CD4-positive, alpha-beta T cell treated with Interleukin-4 for 1 hour (primary cell): ENCODE measurements at places on chromosomes 16 and 17.

DNA sequence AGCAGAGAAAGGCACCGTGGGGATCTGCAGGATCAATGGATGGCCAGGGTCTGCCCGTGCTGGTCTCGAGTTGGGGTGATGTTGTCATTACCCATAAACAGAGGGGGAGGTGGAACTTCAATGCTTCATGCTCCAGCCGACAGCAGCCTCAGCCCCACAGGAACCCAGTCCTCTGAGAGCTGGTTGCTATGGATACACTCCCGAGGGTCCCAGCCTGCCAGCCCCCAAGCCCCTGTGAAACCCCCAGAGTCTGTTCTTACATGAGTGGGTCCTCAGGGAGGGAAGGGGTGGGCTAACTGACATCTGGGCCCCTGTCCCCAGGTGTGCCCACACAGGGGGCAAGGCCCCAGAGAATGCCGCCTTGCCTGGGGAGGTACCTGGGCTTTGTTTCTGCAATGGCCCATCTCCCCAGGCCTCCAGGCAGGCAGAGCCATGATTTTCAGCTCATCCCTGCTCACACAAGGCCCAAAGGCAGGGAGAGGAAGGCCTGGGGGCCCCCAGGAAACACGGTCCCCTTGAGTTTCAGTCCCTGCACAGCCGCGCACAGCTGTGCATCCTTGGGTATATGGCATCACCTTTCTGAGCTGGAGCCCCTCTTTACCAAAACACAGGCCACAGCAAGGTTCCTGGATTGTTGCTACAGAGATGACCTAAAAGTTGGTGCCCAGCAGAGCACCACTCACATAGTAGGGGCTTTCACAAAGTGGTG is 223.7 kb downstream of the ZNF423 start:
- DNase-seq: no peak

GRCh38 chr17:78572239-78573205 is 4.7 kb downstream of the DNAH17 start:
- no peak for DNase-seq

- peak; percentile 27 for DNase-seq
These were observed 10.8 kb upstream of the ASB16 start for GRCh38 chr17:44159519-44160210.

DNA sequence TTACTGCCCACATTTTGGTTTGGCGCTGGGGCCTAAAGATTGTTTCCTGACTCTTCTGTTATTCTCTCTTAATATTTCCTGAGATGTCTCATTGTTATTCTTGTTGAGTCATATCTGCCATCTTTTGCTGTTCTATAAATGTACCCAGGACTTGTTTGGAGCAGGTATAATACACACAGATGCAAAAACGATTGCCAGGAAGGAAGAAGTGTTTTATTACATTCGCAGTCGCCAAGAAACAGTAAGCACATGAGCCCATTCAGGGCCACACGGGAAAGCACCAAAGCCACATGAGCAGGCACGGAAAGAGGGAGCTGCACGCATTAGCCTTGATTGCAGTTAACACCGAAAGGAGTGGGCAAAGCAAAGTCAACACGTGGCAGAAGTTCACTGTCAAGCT is 70.2 kb downstream of the ARHGAP44 start:
- DNase-seq: no peak

DNA sequence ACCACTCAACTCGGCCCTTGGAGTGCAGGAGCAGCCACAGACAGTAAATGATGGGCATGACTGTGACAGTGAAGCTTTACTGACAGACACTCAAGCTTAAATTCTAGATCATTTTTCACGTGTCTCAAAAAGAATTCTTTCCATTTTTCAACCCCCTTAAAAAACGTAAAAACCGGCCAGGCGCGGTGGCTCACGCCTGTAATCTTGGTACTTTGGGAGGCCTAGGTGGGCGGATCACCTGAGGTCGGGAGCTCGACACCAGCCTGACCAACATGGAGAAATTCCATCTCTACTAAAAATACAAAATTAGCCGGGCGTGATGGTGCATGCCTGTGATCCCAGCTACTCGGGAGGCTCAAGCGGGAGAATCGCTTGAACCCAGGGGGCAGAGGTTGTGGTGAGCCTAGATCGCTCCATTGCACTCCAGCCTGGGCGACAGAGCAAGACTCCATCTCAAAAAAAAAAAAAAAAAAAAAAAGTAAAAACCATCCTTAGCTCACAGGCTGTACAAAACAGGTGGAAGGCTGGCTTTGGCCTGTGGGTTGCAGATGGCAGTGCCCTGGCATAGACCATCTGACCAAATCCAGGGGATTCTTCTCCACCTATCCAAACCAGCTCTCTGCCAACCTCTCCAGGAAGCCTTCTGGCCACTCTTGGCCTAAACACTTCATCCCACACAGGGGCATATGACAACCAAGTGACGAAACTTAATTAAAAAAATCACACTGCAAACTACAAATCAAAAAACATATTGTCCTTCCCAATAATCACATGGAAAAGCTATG is 18.3 kb downstream of the TBC1D16 start:
- no peak for DNase-seq

DNA sequence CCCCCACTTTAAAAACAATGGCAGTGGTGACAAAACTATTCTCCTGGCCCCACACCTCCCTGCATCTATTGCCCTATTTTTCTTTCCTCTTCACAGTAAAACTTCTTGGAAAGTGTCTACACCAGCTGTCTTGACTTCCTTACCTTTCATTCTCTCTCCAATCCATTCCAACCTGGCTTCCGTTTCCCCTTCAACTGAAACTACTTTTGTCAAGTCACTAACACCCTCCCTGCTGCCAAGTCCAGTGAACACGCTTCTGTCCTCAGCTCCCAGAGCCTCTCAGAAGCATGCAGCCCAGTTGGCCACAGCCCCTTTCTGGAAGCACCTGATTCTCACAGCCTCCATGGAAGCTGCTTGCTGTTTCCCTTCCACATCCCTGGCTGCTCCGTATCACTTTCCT is 4.0 kb upstream of the SCN4A start:
- no peak for DNase-seq

DNA sequence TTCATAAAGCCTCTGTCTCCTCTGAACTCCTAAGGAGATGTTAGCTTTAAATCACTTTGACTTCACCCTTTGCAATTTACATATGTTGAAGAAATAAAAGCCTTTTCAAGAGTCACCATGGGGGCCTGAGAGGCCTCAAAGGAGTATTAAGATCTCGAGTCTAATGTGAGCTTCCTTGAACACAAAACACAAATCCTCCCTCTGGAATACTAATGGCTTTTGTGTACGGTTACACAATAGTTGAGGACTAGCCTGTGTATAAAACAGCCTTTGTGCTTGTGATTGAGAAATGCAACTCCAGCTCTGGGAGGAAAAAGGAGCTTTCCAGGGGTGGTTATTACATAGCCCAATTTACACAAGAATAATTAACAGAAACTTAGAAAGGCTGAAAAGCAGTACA is 1140.2 kb downstream of the CDH11 start:
- DNase-seq: no peak

GRCh38 chr16:24769806-24770205 is 40.4 kb downstream of the TNRC6A start:
- no peak for DNase-seq

DNA sequence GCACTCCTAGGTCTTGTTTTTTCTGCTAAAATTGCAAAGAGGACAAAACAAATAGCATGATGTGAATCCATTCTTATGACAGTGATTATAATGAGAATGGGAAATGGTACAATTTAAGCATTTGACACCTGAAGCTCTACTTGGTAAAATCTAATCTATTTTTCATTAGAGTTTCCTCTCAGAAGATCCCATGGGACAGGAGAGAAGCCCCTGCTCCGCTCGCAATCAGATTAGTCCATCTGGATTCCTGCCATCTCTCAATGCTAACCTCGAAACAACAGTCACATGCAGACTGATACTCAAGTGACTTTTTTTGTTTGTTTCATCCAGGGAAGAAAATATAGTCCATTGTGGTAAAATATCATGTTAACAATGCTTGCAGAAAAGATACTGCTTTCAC is 107.4 kb upstream of the TOM1L1 start:
- DNase-seq: no peak

DNA sequence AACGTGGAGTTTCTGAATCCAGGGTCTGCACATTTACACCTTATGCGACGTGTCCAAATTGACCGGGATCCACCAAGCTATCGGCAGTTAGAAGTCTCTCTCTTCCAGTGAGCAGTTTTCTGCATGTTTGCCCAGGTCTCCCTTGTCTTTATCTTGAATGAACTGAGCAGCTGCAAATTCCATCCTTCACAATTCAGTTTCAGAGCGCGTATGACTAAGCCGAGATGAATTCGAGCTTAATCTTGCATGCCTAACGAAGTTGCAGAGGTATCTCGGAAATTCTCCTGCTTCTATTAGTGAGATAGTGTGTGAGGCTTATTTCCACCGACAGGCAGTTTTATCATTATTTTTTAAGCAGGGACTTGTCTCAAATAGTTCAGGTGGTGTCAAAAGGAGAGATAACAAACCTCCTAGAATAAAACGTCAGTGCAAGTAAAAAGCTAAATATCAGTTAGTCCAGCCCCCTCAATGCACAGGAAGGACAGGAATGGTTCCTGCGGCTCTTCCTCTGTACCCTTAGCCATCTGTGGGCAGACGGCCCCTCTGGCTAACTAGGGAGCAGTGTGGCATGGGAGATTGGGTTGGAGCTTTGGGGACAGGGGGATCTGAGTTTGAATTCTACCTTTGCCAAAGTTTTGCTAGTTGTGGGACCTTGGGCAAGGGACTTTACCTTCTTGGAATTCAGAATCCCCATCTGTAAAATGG is 93.0 kb upstream of the GPR139 start:
- DNase-seq: no peak

- DNase-seq: no peak
These were observed 21.3 kb downstream of the ASPA start for GRCh38 chr17:3497101-3497500.

DNA sequence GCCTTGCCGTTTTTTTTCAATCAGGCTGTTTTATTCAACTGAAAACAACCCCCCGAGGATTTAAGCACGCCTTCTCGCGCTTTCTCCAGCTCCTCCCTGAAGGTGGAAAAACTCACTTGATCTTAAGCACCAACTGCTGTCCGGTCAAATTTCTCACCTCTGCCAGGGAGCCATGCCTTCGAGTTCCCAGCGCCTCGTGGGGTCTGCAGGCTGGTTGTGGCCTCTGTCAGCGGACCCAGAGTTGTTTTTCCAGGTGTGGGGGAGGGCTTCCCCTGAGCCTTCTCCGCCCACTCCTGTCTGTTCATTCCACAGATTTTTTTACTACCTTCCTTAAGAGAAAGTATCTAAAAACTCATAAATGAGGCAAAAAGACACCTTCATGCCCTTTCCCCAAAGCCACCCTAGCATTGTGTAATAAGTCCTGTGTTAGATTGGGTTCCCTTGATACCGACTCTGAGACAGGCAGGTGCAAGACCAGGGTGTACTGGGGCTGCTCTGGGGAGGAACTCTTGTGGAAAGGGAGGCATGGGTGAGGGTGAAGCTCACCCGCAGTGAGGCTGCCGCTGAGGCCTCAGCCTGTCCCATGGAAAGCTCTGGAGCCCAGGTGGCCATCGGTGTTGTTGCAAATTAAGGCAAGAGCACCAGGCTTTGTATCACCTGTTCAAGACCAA is 101.6 kb downstream of the AXIN2 start:
- no peak for DNase-seq

GRCh38 chr17:80833952-80834892 is 157.4 kb upstream of the CHMP6 start:
- DNase-seq: no peak

DNA sequence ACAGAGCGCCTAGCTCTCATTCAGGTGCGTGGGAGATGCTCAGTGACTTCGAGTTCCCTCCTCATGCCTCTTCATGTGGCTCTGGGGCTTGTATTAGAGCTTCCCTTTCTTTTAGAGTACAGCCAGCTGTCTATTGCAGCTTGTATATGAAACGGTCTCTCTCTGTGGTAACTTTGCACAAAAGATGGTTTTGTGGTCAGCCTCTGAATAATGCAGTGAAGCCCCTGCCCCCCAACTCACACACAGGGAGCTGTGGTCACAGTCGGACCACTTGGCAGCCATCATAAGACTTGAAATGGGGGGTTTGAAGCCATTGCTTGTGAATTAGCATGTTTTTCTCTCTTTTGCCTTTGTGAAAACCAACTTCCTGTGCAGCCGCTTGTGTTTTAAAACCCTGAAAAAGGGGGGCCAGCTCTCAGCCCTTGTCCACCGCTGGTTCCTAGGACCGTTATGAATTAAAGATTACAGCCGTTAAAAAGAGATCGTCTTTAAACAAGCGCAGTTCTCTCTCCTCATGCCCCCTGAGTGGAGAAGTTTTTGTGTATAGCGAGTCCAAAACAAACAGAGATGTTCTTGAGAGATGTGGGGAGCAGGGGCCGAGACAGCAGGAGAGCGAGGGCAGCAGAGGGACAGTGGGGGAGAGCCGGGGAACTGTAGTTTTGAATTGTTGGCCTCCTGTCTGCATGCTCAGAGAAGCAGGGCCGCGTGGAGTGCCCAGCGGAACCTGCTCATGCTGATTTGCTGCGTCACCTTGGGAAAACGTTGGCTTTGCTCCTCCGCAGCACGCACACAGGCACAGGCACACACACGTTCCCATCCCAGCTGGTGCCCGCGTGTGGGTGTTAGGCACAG is 199.0 kb downstream of the MSI2 start:
- DNase-seq: peak; percentile 37

GRCh38 chr16:23469814-23470213 is 16.8 kb upstream of the COG7 start:
- no peak for DNase-seq

GRCh38 chr17:81493198-81494038 is 19.2 kb downstream of the ACTG1 start:
- no peak for DNase-seq

DNA sequence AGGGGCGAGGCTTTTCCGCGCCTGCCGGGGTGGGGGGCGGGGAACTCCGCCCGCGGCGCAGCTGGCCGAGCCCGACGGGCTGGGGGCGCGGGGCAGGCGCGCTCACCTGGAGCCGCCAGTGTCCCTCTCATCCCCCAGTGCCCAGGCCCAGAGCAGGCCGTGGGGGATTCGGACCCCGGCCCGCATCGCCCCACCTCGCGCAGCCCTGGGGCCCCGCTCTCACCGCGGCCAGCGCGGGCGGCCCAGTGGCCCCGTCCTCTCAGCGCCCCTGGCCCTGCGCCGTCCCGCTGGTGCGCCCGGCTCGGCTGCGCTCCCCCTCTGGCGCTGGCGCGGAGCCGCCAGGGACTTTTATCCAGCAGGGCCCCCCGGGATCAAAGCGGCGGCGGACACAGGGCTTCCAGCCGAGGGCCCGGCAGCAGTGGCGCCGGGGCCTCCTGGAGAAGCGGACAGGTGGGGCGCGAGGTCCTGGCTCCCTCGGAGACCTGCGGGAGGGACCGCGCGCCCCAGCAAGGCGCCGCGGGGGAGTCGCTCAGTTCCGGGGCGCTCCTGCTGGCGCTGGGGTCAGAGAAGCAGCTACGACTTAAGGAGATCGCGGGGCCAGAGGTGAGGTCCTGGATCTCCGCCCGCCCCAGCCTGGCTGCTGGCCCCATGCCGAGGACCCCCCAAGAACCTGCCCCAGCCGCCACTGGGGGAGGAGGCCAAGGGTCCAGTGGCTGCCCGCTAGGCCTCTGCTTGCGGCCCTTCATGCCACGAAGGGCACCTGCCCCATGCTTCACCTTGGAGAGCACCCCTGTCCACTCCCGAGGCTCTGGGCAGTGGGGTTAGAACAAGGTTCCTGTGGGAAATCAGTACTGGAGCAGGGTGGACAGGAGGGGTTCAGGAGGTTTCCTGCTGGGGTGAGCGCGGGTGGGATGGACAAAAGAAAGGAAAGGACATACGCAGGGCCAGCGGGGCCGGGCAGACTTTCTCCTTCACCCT is 823 bp upstream of the NOTUM start:
- no peak for DNase-seq

- DNase-seq: no peak
These were observed 86.0 kb downstream of the AIPL1 start for GRCh38 chr17:6348891-6349290.
